Eye (tissue), 1 donor: ENCODE measurements at places on chromosomes 16 and 17.

- DNase-seq = peak; percentile 87
These were observed 134.8 kb downstream of the HS3ST2 start for GRCh38 chr16:22948603-22949368.

- no peak for DNase-seq
These were observed 19.5 kb upstream of the SLC5A10 start for GRCh38 chr17:18932360-18933055.

DNA sequence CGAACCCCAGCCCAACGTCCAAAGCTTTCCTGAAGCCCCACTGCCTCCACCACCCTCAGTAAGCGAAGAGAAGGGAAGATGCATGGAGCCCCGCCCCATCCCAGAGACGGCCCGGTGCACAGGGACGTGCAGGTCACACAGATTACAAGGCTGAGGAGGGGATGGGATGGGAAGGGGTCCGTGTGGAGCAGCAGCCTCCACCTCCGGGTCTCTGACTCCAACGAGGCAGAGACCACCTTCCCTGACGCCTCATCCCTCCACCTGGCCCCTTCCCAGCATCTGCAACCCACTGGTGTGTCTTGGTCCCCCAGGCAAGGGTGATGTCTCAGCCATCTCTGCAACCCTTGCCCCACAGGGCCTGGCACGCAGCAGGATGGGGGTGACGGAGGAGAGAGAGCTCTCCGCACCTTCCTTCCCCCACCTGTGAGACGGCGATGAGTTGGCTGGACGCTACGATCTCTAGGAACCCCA is 58.5 kb downstream of the TBC1D16 start:
- no peak for DNase-seq

DNA sequence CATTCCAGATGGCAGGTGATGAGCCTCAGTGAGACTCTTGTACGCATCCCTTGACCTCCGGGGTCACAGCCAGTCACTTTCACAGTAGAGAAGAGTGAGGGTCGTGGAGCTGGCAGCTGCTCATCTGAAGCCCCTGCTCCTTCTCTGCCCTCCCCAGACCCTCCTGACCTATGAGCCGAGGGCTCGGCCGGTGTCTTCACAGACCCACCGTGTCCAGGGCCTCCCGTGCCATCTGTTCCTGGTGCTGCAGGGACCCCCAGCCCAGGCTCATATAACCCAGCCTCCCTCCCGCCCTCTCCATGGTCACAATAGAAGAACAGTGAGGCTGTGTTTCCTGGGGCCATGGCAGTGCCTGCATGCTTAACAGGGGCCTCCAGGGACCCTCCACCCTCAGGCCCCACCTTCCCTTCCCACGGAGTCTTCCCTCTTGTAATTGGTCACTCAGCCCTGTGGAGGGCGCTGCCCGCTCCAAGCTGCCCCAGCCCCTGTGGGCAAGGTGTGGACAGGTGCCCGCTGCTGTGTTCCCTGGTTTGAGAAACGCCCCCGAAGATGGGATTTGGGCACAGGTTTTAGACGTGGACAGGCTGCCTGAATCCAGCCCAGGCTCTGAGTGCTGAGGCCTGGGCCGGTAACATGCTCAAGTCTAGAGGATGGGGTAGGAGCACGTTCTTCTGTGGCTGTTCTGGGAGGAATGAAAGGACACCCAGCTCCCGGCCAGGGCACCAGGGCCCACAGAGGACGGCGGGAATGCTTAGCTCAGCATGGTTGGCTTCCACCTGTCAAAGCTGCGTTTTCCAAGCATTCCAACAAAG is 38.7 kb downstream of the ACSF3 start:
- no peak for DNase-seq

DNA sequence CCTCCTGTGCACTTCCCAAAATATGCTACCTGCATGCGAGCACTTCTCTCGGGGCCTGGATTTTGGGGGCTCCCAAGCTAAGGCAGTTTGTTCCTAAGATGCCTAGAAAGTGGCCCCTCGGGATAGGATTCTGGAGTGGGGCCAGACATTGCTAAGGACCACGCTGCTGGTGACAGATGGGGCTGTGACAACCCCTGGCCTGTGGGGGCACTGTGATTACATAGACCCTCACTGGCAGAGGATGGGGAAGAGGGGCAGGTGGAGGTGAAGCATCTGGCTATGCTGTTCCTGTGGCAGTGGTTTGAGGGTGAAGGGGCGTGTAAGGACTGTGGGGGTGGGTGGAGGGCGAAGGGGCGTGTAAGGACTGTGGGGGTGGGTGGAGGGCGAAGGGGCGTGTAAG is 128.4 kb downstream of the ENGASE start:
- no peak for DNase-seq

DNA sequence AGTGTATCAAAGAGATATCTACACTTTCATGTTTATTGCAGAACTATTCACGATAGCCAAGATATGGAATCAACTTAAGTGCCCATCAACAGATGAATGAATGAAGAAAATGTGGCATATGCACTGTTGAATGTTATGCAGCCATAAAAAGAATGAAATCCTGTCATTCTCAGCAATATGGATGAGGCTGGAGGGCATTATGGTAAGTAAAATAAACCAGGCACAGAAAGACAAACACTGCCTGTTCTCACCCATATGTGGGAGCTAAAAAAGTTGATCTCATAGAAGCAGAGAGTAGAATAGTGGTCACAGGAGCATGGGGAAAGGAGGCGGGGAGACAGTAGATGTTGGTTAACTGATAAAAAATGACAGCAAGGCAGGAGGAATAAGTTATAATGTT is 561.8 kb downstream of the TOX3 start:
- no peak for DNase-seq

- DNase-seq = no peak
These were observed 76.2 kb upstream of the ZFHX3 start for GRCh38 chr16:73124097-73124652.

DNA sequence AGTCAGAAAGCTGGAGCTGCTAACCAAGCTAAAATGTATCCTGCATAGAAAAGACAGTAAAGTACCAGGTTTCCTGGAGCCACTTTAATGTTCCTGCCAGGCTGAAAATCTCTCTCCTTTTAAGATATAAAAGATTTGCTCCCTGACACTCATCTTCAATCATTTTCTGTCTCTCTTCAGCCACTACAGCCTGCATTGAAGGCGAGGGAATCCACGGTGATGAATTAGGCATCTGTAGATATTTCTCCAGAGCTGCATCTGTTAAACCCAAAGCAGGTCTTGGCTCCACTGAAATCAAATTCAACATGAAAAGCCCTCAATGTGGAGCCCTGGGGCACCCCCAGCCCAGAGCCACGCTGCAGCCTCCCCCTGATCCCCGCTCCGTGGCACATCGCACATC is 94.7 kb upstream of the CRHR1 start:
- DNase-seq = no peak

GRCh38 chr17:3667366-3668278 is 756 bp downstream of the TAX1BP3 start:
- DNase-seq = peak; percentile 94
